Stimulated activated CD4-positive, alpha-beta T cell treated with anti-CD3 and anti-CD28 coated beads, Interleukin-1b, Interleukin-23, amount 100 ng/mL, for 1 hour (primary cell): ENCODE measurements at places on chromosomes 3 and 15.

DNA sequence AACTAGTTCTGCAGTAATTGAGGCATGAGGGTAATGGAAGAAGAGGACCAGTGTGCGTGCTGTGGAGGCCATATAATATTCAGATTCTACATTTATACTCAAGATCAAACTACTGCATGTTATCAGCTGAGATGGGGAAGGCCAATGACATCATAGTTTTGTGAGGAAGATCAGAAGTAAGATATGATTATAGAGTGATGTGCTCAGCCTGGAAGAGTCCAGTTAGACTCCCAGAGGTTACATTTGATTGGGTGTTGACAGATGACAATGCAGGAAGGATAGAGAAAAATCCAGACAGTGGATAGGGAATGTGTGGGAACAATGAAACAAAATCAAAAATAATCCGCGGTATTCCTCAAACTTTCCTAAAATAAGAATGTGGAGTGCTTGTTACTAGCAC is 35.4 kb downstream of the GOLIM4 start:
- DNase-seq: no peak

DNA sequence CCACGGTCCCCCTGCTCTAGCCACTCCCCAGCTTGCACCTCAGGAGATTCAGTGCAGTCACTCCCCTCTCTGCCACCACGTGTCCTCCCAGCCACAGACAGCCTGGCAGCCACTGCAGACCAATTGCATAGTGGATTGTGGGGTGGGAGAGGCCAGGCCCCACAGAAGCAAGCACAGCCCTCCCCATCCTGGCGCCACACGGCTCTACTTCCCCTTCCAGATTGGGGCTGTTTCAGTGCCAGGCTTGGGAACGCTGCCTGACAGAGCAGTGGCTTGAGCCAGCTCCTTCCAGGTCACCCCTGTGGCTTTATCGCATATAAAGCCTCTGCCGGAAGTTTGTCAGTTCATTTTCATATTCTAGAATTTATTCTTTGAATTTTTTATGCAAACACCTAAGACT is 90.7 kb downstream of the TMEM266 start:
- DNase-seq: no peak

DNA sequence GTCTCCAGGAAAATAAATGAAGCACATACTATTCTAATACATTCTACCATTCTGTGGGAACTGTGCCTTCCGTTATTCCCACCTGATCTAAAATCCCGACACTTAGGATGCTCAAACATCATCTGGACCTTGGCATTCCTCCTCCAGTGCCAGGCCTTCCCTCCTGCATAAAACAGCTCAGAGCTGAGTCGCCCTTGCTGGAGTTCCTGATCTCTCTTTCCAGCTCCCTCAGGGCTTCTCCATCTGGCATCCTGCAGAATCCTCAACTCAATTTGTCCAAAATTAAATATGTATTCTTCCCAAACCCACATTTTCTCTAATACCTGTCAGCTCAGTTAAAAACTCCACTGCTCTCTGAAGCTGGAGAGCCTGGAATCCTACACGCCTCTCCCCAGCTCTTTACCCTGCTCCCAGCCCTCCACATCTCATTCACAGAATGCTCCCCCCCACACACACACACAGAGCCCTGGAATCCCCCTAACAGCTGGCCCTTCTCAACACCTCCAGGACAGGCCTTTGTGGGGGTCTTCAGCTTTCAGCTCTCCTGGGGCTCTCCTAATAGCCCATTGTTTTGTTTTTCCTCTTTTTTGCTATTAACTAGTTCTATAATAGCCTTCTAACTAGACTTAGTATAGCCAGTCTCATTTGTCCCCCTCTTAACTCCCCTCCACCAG is 78.5 kb downstream of the HMG20A start:
- DNase-seq: no peak

GRCh38 chr3:36956155-36956554 is 11.3 kb upstream of the TRANK1 start:
- no peak for DNase-seq

GRCh38 chr3:43418601-43419272 is 132.4 kb downstream of the SNRK start:
- no peak for DNase-seq

DNA sequence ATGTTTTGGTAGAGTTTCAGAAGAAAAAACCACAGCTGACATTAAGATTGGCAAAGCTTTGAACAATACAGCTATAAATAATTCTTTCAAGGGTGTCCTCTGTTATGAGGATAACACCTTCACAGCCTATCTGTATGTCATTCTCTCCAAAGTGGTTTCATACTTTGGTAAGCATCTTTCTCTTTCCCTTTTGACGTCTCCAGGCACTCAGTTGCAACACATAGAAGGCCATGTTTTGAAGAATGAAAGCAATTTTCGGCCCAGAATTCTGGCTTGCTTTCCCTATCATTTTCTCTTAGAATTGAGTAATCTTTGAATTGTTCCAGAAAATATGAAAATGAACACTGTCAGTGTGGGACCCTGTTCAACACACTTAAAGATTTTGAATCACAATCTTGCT is 200.0 kb upstream of the CBLB start:
- DNase-seq: no peak

DNA sequence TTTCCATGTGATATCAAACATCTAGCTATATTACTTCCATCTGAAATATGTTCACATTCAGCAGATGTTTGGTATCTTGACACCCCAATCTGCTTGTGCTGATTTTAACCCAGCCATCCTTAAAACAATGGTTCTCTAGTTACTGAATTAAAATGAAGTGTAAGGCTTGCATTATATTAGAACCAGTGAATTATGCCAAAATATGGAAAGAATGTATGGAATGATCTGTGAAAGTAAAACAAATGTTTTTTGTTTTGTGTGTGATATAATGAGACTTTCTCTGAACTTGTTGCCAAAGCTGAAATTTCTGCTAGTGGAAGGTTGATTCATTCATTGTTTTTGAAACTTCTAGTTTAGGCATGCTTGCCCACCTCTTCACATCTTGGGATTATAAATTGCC is 317.1 kb downstream of the MEX3B start:
- DNase-seq: no peak

GRCh38 chr3:26592451-26592850 is 30.1 kb upstream of the LRRC3B start:
- DNase-seq: no peak

DNA sequence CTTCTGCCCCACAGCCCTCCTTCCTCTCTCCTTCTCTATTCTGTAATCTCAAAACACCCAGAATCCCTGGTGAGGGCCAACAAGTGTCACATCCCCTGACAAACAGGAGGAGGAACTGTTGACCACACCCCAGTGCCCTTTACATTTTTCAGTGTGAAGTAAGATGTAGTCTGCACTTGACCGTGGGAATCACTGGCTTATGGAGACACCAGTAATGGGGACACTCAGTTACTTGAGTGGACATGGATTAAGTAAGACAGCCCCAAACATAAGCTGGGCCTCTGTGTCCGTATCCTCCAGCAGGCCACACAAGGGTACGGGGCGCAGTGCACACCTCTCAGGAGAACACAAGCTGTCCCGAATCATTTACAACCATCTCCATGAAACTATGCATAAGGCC is 28.4 kb upstream of the LIMD1 start:
- no peak for DNase-seq

DNA sequence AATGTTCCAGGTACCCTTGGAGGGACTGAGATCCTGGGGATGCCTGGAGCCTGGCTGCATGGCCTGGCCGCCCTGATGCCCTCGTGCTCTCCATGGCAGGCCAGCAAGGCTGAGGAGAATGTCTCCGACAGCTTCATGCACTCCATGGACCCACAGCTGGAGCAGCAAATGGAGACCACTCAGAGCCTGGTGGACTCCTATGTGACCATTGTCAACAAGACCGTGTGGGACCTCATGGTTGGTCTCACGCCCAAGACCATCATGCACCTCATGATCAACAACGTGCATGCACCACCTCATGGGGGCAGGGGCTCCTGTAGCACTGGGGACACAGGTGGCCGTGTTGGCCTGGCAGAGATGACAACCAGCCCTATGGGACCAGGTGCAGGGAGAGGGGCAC is 19.7 kb downstream of the GOLGA6A start:
- no peak for DNase-seq

DNA sequence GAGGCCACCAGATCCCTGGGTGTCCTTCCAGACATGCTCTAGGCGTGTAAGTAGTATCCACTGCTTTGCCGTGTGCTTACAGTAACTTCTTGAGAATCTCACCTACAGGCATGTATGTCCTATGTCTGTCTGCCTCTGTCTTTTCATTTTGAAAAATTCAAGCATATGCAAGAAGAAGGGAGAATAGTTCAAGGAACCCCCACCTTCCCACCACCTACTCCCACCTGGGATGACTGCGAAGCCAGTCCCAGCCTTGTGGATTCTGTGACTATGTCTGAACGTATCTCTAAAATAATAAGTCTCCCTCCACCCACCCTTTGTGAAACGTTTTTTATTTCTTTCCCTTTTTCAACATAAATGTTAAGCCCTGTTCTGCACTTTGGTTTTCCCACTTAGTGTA is 15.0 kb downstream of the CHST13 start:
- DNase-seq: no peak

DNA sequence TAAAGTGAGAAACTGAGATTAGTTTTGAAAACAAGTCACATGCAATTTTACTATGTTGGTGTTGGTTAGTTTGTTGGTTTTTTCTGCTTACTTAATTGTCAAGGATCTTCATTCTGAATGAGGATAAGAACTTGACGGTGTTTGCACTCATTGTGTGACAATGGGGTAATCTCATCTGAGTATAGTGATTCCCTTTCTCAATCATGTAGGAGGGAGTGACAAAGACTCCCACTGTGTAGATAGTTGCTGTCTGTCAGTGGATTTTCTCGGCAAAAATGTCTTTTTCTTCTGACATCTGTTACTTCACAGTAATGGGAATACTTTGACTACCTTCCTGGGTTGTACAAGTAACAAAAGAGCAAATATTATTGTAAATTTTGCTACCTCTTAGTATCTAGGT is 23.5 kb downstream of the KCNH8 start:
- DNase-seq: no peak

GRCh38 chr3:189737071-189737470 is 105.9 kb downstream of the TP63 start:
- DNase-seq: no peak

- no peak for DNase-seq
These were observed at the start of gene ONECUT1 for GRCh38 chr15:52790169-52790708. Gene ONECUT1 (minus strand): TSS chr15:52790336. CDS start chr15:52789884, 452 bp downstream.

DNA sequence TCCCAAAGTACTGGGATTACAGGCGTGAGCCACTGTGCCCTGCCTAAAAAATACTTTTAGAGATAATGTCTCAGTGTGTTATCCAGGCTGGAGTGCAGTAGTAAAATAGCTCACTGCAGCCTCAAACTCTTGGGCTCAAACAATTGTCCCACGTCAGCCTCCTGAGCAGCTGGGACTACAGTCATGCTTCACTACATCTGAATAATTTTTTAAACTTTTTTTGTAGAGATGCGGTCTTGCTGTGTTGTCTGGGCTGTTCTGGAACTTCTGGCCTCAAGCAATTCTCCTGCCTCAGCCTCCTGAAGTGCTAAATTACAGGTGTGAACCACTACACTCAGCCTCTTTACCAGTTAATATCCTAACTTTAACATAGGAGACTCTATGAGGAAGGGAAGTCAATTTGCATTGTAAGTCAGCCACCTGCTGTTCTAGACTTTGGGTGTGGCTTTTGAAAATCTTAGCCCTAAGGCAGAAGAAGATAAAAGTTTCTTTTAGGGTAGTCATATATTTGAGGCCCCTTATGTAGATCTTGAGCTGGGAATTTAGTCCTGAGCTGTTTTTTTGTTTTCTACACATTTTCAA is 78.2 kb upstream of the RASGRP1 start:
- DNase-seq: no peak

GRCh38 chr3:33278163-33278562 is 921 bp downstream of the FBXL2 start:
- DNase-seq: no peak

DNA sequence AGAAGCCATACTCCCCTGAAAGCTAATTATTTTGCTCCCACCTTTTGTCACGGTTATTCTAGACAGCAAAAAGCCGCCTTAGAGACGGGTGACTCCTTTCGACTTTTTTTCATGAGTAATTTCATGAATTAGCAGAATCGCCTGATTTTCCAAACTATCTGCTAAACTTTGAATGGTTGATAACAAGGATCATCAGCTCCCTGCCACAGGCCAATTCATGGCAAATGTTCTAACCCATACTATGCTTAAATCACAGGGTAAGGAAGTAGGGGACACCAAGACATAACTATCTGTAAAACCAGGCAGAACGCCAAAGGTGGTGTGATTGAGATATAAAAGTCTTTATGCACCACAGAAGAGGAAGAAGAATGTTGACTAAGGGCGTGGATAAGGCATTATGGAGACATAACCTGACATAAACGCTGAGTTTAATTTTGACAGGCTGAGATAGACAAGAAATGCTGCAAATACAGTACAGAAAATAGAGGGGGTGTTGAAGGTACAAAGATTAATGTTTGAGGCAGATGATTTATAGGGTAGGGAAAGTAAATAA is 891 bp upstream of the DMXL2 start:
- DNase-seq: no peak

DNA sequence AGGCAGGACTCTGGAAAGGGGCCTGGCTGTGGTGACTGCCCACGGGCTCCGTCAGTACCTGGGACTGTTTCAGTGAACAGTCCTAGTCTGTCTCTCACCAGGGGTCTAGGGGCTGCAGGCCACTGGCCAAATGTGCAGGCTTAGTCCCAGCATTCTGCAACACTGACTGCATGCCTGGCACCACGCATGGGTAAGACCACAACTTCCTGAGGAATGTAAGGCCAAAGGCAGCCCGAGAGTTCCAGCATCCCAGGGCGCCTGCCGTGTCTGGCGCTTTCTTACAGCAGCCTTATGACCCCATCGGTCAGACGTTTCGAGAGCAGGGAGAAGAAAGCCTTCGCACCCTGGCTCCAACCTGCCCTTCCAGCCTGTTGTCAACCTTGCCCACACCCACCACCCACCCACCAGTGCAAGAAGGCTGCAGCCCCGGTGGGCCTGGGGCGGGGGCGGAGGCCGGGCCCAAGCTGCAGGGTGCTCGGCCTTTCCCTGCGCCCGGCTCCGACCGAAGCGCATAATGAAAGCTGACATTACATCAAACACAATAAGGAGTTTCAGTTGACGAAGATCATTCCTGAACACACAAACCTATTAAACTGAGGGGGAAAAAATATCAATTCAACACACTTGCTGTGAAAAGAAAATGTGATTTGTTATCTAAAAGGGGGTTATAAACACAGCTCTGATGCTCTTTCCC is 29.5 kb upstream of the TMEM115 start:
- DNase-seq: no peak

- DNase-seq: no peak
These were observed 105.1 kb upstream of the TRPM1 start for GRCh38 chr15:31206386-31207181.

DNA sequence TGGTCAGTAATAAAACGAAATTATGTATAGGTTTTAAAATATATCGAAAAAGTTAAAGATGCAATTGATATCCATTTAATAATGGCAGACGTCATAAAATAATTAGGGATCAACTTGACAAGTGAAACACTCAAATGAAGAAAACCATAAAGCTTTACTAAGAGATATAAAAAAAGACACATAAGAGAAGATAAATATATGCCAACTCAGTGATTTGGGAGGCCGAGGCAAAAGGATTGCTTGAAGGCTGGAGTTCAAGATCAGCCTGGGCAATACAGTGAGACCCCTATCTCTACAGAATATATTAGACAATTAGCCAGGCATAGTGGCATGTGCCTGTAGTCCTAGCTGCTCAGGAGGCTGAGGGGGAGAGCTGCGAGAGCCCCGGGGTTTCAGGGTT is 190.5 kb downstream of the SV2B start:
- DNase-seq: no peak

- DNase-seq: no peak
These were observed 618.6 kb downstream of the NAALADL2 start for GRCh38 chr3:175477651-175478224.

GRCh38 chr3:77288348-77288747 is 248.4 kb downstream of the ROBO2 start:
- no peak for DNase-seq
